ENCODE measurements at places on chromosomes 16 and 17.

DNA sequence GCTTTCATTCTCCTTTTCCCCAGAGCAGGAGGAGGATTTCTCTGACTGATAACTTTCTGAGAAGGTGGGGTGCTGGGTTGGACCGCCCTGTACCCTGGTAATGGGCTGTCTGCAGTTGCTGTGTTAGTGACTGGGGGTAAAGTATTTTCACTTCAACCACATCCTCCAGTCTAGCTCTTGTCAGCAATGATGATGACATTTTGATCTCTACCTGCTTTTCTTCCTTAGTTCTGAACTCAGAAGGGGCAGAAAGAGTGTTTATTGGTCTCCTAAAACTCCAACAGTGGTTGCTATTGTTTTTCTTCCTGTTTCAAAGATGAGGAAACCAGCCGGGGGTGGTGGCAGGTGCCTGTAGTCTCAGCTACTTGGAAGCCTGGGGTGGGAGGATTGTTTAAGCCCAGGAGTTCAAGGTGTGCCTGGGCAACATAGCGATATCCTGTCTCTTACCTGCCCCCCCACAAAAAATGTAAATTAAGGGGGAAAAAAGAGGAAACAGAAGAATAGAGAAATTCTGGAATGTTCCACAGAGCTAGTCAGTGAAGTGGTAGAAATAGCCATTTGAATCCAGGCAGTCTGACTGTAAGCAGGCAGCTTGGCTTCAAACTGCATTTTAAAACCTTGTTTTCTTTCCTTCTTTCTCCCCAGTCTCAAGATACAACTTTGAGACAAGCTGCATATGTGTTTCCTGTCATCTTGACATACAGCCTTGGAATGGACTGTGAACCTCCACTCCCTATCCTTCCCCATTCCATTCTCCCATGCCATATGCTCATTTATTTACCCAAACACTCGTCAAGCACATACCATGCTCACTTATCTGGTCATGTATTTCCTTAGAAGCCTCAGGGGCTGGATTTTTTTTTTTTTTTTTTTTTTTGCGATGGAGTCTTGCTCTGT, 3.3 kb upstream of the N4BP1 start:
- DNase-seq, result no peak

DNA sequence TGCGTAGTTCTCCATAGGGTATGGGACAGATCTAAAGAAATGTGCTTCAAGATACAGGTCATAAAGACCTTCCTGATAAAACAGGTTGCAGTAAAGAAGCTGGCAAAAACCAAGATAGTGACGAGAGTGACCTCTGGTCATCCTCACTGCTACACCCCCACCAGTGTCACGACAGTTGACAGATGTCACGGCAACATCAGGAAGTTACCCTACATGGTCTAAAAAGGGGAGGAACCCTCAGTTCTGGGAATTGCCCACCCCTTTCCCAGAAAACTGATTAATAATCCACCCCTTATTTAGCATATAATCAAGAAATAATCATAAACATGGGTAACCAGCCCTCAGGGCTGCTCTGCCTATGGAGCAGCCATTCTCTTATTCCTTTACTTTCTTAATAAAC, 46.3 kb downstream of the CLEC19A start:
- no peak for DNase-seq

GRCh38 chr16:27993587-27993986, 69.9 kb downstream of the GSG1L start:
- no peak for DNase-seq

- no peak for DNase-seq
Measured at GRCh38 chr17:8650119-8650499, 19.6 kb upstream of the MYH10 start.

DNA sequence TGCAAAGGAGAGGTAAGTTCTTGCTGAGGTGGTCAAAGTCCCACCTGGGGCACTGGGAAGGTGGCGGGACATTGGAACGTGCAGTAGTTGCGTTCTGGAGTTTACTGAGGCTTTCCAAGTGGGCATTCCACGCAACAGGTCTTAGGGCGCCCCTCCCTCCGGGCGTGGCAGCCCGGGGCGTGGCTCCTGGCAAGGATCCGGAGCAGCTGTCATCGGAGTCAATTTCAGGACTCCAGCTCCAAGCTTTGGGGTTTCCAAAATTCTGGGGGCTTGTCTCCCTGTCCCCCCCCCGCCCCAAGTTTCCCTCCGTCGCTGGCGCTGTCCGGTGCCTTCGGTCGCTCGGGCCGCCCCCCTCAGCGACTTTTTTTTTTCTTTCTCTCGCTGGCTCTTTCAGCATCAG, 43.1 kb upstream of the AMZ2 start:
- peak; percentile 43 for DNase-seq

DNA sequence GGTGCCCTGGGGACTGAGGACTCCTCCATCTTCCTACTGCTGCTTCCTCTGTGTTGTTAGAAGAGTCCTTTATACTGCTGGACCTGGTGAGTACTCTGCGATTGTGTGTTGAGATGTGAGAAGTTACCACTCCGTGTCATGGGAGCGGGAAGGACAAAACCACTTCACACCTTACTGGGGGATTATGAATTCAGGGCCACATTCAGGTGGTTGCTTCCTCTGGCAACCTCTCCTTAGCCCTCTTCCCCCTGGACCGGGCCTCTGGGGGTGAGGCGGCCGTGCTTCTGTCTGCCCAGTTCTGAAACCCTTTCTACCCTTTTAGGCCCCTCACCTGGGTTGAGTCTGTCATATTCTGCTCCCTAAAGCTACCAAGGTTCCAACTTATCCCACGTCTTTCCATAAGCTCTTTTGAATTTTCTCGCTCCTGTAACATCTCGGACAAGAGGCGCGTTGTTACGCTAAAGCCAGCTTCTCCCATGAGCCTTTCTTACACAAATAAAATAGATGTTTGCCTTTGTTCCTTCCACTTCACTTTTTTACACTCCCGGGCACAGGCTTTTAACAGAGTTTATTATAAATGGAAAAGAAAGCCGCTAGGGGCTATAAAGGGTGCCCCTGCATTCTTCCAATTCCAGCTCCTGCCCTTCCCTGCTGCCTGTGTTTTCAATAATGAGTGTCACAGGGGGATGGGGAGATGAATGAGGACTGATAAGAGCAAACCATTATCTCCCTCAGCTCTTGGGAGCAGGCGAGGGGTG, 20.7 kb upstream of the CDH13 start:
- no peak for DNase-seq

- DNase-seq, result no peak
Measured at GRCh38 chr16:12462426-12463280, 341.0 kb downstream of the CPPED1 start.

GRCh38 chr17:72759301-72759700, 333.2 kb downstream of the SLC39A11 start:
- DNase-seq, result no peak

DNA sequence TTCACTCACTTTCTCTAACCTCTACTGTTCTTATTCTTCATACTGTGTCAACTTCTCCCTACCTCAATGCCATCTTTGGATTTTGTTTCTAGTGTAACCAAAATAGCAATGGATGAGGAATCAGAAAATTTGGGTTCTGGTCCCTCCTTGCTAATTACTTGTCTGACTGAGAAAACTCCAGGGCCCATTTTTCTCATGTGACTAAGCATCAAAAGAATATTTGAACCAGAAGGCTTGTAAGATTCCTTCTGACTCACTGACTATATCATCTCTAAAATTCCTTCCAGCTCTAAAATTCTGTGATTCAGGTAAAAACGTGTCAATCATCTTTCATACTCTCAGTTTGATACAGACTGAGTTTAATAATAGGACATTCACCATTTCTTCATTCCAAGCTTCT, 57.9 kb downstream of the BRIP1 start:
- DNase-seq, result no peak

GRCh38 chr16:26667307-26667706, 399.4 kb upstream of the C16orf82 start:
- no peak for DNase-seq

DNA sequence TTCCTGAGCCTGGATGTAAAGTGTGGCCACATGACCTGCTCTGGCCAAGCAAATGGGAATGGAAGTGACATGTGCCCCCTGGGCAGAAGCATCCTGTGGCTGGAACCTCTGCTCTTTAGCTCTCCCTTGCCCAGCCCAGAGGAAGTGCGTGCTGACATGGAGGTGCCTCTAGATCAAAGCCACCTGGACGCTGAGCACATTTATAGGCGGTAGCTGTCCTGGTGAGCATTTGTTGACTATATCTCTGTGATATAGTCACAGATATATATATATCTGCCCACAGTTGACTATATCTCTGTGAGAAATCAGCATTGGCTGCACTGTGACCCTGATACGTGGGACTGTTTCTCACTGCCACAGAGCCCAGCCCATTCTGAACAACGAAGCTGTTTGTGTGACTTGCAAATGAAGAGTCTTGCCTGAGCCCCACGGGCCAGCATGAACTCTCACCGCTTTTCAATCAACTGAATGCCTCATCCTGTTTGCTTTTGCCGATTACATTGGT, 118.8 kb downstream of the C16orf95 start:
- DNase-seq, result no peak

DNA sequence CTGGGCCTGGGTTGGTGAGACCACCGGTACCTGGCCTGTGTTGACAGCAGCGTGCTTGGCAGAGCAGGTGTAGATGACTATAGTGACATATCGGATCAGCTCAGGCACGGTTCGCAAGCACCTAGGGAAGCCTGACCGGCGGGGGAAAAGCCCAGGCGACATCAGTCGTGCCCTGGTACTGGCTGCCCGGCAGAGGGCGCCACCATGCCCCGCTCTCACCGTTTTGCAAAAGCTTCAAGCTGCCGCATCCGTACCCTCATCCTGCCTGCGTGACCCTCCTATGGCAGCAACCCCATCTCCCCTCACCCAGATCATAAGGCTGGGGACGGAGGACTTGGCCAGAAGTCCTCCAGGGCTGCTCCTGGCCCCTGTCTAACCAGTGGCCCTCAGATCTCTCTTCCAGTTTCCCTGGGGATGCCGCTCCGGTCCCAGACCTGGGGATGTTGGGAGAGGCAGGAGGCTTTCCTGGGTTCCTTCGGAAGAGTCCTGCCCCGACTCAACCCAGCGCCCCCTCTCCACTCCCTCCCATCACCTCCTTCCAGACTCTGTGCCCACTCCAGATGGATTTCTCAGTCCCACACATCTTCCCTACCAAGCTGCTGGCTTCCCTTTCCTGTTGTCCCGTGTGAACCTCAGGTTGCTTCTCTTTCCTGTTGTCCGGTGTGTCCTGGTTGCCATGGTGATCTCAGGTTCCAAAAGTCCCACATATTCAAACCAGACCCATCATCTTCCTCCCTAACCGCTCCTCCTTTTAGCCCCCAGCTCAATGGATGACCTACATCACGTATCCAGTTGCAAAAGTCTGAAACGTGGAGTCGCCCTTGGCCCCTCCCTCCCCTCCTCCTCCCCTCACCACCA, 13.7 kb downstream of the ALOX12B start:
- peak; percentile 64 for DNase-seq
